ENCODE measurements at places on chromosomes 13 and 19.

DNA sequence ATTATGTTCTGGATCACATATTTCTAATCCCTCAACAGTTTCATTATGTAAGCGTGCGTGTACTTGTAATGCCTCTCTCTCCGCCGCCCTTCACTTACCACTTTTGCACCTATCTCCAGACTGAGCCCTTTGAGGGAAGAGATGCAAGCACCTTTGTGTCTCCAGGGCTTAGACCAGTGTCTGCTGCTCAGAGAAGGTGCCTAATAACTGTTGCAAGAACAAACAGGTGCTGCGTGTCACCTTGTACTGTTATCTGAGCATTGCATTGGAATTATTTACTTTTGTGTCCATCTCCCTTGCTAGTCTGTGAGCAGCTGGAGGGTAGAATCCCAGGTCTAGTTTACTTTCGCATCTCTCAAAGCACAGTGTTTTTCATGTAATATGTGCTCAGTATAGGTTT is 156.2 kb downstream of the FLT1 start:
- DNase-seq: no peak

GRCh38 chr19:45136507-45137178 is 24.1 kb downstream of the NKPD1 start:
- no peak for DNase-seq

GRCh38 chr13:112761701-112762689 is 72.2 kb downstream of the ATP11A start:
- DNase-seq: no peak

DNA sequence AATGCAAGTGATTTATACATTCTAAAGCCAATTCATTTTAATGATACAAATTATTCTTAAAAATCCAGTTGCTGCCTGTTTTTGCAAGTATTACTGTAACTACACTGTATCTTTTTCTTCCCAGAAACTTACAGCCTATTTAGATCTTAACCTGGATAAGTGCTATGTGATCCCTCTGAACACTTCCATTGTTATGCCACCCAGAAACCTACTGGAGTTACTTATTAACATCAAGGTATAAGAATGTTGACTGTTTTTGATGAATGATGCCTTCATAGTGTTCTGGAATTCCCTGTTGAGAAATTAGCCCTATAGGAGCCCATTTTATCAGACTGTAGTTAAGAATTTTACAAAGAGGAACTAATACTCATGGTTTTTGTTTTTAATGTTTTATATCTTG is 25.0 kb downstream of the ITM2B start:
- DNase-seq: no peak

DNA sequence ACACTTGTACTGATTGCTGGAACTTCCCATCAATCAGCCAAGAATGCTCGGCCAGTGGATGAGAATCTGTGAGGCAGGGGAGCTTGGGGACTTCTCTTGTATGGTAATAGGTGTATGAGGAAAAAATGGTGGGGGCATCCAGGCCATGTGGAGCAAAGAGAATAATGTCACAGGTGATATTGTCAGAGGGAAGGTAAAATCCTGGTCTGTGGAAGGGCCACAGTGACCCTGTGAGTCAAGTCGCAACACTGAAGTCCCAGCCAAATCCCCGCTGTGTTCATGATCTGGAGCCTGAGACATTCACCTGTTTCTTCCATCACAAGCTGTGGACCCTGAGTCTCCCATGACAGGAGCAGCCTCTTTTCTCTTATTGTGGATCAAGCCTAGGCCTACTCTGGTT is 8.1 kb downstream of the PSG7 start:
- no peak for DNase-seq

DNA sequence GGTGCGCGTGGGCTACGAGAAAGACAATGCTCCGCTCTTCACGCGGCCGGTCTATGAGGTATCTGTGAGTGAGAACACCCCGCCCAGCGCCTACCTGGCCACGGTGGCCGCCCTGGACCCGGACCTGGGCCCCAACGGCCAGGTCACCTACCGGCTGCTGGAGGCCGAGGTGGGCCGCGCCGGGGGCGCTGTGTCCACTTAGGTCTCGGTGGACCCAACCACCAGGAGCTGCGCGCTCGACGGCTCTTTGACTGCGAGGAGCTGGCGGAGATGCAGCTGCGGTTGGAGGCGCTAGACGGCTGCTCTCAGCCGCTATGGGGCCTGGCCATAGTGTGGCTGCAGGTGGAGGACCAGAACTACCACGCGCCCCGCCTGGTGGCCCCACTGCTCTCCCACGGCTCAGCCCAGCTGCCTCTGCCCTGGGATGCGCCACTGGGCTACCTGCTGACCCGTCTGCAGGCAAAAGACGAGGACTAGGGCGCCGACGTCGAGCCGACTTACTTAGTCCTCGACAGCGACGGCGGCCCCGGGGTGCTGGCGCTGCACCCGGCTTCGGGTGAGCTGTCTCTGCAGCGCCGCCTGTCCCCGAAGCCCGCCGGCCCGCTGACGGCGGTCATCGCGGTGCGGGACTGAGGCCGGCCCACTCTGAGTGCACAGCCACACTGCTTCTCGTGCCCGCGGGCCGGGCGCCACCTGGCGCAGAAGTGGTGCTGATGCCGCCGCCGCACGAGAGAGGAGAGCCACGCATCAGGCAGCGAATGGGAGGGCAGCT is 173.0 kb downstream of the OLFM4 start:
- DNase-seq: no peak

- no peak for DNase-seq
These were observed 221.6 kb downstream of the TUBA3C start for GRCh38 chr13:18959996-18960395.

GRCh38 chr13:51212758-51213157 is 9.4 kb upstream of the FAM124A start:
- DNase-seq: no peak

DNA sequence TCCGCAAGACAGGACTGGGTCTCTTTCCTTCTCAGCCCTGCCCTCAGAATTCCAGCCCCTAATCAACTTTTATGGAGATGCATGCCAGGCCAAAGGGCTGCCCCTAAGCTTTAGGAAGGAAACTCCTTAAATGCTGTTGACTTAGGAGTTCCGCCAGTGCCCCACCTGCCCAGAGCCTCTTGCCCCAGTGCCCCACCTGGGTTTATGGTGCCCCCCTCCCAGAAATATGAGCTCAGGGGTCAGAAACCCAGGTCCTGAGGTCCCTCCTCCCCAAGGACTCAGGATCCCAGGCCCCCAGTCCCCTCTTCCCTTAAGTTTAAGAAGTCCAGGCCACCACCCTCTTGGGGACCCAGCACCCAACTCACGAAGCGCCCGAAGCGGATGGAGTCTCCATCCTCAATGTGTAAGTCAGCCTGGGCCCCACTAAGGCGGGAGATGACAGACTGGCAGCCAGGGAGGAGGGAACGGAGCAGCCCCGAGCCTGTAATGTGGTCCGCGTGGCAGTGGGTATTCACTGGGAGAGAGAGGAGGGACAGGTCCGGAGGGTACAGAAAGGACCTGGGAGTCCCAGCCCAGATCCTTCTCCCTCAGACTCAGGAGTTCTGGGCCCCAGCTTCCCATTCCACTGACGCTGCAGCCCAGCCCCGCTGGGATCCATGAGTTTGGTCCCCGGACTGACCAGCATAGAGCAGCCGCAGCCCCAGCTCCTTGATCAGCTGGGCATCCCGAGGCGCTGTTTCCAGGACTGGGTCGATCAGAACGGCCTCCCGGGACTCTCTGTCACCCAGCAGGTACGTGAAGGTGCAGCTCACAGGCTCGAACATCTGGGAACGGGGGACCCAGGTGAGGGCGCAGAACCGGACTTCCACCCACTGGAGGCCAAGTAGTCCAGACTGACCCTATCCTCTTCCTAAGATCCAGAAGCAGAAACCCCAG is 897 bp downstream of the ETHE1 start:
- peak; percentile 54 for DNase-seq

- no peak for DNase-seq
These were observed 141.2 kb downstream of the MYCBP2 start for GRCh38 chr13:77185721-77186120.

GRCh38 chr13:24664726-24665409 is 15.3 kb upstream of the ATP12A start:
- DNase-seq: no peak

DNA sequence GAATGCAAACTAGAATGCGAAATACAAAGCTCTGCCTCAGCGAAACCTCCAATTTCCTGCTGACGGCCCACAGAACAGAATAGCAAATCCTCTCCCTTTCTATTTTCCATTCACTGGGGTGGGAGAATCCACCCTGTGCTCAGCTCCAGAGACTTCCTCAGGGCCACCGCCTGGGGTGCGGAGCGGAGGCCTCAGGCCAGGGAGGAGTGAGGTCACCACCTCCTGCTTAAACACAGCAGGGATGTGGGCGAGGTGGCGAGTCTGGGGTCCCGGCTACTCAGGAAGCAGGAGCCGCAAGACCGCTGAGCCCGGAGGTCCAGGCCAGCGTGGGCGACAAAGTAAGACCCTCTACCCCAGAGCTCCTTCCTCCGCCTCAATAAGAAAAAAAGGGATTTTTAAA is 666 bp upstream of the ZNF320 start:
- no peak for DNase-seq

Measured in Caco-2 (cell line).